H1 (cell line): ENCODE measurements at places on chromosomes 2 and 18. TPM values are rescaled to one million over a fixed set of nuclear protein-coding genes. Genes with fewer than 3 reads are reported as not detected.
A peak's percentile ranks its signal among the peaks of the same experiment; 100 is the strongest.

DLGAP1 gene
- total RNA-seq: 15.1 and 16.9 TPM in 2 replicates

DNA sequence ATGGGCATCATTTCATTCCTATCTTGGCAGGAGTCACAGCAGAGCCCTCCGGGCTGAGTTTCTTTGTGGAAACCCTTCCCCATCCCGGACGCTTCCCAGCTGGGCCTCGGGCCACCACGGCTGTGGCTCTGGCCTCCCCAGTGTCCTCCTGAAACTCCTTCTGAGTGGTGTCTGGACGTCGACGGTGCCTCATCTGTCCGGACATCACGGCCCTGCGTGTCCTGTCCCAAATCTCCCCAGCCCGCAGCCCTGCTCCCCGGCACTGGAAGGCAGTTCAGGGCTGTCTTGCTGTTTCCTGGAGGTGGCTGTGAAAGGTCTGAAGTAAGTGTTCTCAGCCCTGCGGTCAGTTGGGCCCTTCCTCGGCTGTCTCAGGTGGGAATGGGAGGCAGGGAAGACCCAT lies 99.8 kb upstream of the TMEM18 start:
- no peaks in the 10 kb centered on the region for H3K27me3 ChIP-seq
- H3K4me3 ChIP-seq: no peak overlapping the region
- peaks cover 22% of the 10 kb centered on the region for H3K4me1 ChIP-seq
- no peaks in the 10 kb centered on the region for H3K36me3 ChIP-seq
- H3K27ac ChIP-seq: no peak overlapping the region
- no peak for DNase-seq

LCT gene
- 0.06 and 0.11 TPM in 2 replicates for total RNA-seq

DNA sequence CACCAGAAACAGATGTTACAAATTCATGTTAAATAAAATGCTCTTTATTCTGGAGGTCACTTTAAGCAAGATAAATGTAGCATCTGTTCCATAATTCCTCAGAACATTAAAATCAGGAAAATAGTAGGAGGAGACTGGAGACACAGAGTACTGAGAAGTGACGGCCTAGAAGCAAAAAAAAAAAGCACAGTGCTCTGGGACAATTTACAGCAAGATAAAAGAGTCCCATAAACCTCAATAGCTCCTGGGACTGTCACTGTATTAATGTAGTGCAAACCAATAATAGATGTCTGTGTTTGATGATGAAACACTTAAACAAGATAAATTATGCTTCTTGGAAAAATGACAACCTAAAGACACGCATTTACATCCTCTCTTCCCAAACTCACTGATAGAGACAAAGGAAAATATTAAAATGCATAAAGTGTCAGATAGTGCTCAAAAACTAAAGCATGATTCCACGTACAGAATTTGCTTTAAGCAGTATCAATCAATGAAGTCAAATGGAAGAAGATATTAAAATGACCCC lies 338.8 kb upstream of the REG3G start:
- no peaks in the 10 kb centered on the region for H3K27me3 ChIP-seq
- no peaks in the 10 kb centered on the region for H3K4me1 ChIP-seq
- H3K27ac ChIP-seq: no peak overlapping the region
- no peaks in the 10 kb centered on the region for H3K36me3 ChIP-seq
- no peak overlapping the region for H3K4me3 ChIP-seq

PLCL1 gene
- total RNA-seq: not detected in 2 replicates

TGFA gene
- 2.8 and 3.7 TPM in 2 replicates for total RNA-seq

SERPINB12 gene
- not detected in 2 replicates for total RNA-seq

DNA sequence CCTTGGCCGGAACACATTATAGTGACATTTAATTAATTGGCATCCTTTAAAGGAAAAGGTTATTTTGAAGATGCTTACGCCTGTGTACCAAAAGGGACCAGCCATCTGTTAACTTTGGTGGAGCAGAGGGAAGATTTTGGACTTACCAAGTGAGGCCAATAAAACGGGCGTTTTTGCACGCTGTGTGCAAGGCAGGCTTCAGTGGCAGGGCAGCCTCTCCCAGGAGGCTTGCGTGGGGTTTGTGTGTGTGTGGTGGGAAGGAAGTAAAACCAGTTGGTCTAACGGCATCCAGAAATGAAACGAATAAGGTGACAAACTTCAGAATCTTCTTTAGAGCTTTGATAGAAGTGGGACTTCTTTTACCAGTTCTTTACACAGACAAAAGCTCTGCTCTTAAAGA lies 191.7 kb downstream of the PRKCE start:
- H3K4me3 ChIP-seq: no peak overlapping the region
- H3K4me1 ChIP-seq: no peaks in the 10 kb centered on the region
- no peaks in the 10 kb centered on the region for H3K36me3 ChIP-seq
- H3K27ac ChIP-seq: no peak overlapping the region
- H3K27me3 ChIP-seq: no peaks in the 10 kb centered on the region

- DNase-seq: no peak
- no peaks in the 10 kb centered on the region; the same call in 1 of the 2 replicates for H3K4me1 ChIP-seq
- no peak overlapping the region for H3K4me3 ChIP-seq
- no peak overlapping the region for H3K27ac ChIP-seq
- no peaks in the 10 kb centered on the region for H3K36me3 ChIP-seq
Measured at GRCh38 chr18:63148449-63149301, 170.9 kb downstream of the BCL2 start.

DNA sequence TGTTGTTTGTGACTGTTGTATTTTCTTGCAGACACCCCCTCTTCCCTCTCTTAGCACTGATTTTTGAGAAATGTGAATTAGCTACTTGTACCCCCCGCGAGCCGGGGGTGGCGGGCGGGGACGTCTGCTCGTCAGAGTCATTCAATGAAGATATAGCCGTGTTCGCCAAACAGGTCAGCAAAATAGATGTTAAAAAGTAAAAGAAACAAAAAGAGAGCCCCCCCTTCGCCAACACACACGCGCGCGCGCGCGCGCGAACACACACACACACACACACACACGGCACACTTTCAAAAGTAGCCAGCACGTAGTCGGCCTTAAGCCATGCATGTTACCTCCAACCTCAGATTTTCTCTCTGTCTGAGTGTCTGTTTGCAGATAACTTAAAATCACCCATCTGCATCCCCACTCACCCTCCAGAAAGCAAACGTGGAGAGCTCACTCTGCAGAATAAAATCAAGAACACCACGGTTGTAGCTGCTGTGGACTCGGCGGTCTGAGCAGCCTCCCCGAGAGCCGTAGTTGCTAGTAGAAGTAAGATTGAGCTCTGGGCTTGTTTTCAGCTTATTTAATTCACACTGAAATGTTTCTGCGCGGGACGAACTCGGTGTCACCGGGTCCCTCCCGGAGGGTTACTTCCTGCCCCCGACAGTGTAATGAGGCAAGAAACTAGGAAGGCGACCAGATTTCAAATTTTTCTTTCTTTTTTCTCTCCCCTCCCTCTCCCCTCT lies 5.1 kb downstream of the MEIS1 start:
- DNase-seq: peak; percentile 53
- H3K36me3 ChIP-seq: no peaks in the 10 kb centered on the region
- H3K4me3 ChIP-seq: peak overlapping the region; percentile 60
- H3K27ac ChIP-seq: no peak overlapping the region
- peaks cover 100% of the 10 kb centered on the region for H3K27me3 ChIP-seq

HAAO gene
- 2.5 and 3.2 TPM in 2 replicates for total RNA-seq

POTEJ gene
- total RNA-seq: not detected in 2 replicates

- no peaks in the 10 kb centered on the region for H3K4me1 ChIP-seq
- no peak for DNase-seq
- H3K27ac ChIP-seq: no peak overlapping the region
- H3K4me3 ChIP-seq: no peak overlapping the region
- no peaks in the 10 kb centered on the region for H3K36me3 ChIP-seq
Measured at GRCh38 chr2:86243272-86243671, 44.0 kb downstream of the MRPL35 start.

DNA sequence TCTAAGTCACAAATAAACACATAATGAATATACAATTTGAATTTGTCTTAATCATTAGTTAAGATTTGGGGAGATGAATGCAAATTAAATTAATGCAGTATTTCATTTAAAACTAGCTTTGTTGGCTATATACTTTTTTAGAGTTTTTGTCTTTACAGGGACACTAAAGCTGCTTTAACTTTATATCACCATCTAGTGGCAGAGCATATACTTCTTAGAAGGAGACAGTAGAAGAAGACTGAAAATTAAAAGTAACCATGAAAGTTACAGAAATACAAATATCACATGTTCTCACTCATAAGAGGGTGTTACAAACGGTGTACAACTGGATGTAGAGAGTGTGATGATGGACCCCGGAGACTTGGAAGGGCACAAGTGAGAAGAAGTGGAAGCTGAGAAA lies 268.3 kb upstream of the NETO1 start:
- H3K4me1 ChIP-seq: no peaks in the 10 kb centered on the region
- H3K27ac ChIP-seq: no peak overlapping the region
- H3K27me3 ChIP-seq: peaks cover 1% of the 10 kb centered on the region
- DNase-seq: no peak
- H3K4me3 ChIP-seq: no peak overlapping the region

GRCh38 chr2:15734674-15735483 lies 143.2 kb downstream of the DDX1 start:
- H3K27ac ChIP-seq: no peak overlapping the region
- no peak for DNase-seq
- no peaks in the 10 kb centered on the region for H3K27me3 ChIP-seq
- H3K4me1 ChIP-seq: no peaks in the 10 kb centered on the region
- H3K36me3 ChIP-seq: no peaks in the 10 kb centered on the region

GRCh38 chr2:66236067-66236685 lies 198.7 kb upstream of the MEIS1 start:
- H3K27me3 ChIP-seq: no peaks in the 10 kb centered on the region
- no peak for DNase-seq
- H3K36me3 ChIP-seq: no peaks in the 10 kb centered on the region
- H3K4me1 ChIP-seq: no peaks in the 10 kb centered on the region
- H3K4me3 ChIP-seq: no peak overlapping the region

- H3K4me1 ChIP-seq: no peaks in the 10 kb centered on the region
- no peak for DNase-seq
- no peak overlapping the region for H3K4me3 ChIP-seq
- no peaks in the 10 kb centered on the region for H3K36me3 ChIP-seq
Measured at GRCh38 chr2:120722568-120723421, 12.9 kb upstream of the GLI2 start.

DNA sequence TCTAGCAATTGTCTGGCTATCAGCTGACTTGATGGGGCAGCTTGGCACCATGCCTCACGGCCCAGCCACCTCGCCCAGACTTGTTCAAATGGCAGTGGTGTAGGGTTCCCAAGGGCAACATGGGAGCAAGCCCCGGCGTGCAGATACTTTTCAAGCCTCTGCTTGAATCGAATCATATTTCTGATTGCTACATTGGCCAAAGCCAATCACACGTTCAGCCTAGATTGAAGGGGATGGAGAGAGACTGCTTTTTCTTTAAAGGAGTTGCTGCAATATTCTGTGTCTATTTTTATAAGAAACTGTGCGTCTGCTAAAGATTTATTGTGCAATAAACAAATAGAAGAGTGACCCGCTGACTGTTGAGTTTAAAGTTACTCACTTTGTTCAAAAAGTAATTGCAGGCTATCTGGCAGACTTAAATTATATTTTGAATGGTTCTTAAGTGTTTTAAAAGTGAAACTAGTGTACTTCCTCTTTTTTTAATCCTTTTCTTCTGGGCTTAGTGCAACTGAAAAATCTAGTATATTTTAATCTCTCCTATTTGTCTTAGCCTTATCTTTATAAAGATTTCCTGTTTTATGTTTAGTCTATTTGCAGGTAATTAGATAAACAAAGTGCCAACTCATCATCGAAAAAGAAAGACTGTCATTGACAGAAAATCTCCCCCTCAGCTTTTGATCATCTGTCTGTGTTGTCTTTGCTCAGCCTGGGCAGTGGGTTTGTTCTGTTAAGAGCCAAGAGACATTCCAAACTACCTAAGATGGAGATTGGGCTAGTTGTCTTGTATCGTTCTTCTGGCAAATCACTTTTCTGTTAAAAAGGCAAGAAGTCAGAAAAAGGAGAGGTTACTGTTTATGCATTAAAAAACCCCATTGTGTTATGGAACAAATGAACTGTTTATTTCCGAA lies 156.1 kb downstream of the TPGS2 start:
- H3K4me3 ChIP-seq: no peak overlapping the region
- no peak overlapping the region for H3K27ac ChIP-seq
- no peaks in the 10 kb centered on the region for H3K36me3 ChIP-seq
- DNase-seq: no peak

DNA sequence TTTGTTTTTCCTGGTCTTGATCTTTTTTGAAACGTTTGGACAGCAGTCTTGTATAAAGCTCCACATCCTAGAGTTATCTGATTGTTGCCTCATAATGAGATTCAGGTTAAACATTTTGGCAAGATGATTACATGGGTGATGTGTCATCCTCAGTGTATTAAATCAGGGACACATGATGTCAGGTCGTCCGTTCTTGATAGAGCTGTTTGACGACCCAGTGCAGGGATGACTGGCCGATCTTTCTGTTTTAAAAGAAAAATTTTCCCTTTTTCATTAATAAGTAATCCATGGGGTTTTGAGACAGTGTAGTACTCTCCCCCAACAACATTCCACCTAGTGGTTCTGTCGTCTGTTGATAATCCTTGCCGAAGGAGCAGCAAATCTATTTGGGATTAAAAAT lies 44.5 kb upstream of the SERPINB2 start:
- no peak for DNase-seq
- no peak overlapping the region for H3K27ac ChIP-seq
- no peaks in the 10 kb centered on the region for H3K36me3 ChIP-seq
- H3K4me3 ChIP-seq: no peak overlapping the region
- H3K4me1 ChIP-seq: no peaks in the 10 kb centered on the region
- no peaks in the 10 kb centered on the region for H3K27me3 ChIP-seq

MERTK gene
- 6.1 and 7.0 TPM in 2 replicates for total RNA-seq

- H3K36me3 ChIP-seq: no peaks in the 10 kb centered on the region
- no peaks in the 10 kb centered on the region for H3K27me3 ChIP-seq
- no peak overlapping the region for H3K4me3 ChIP-seq
- no peak for DNase-seq
- no peaks in the 10 kb centered on the region for H3K4me1 ChIP-seq
Measured at GRCh38 chr2:52934323-52934898, 833.2 kb upstream of the CHAC2 start.

GRCh38 chr2:127128445-127128904 lies 21.5 kb upstream of the BIN1 start:
- H3K27me3 ChIP-seq: no peaks in the 10 kb centered on the region
- H3K4me3 ChIP-seq: no peak overlapping the region
- no peaks in the 10 kb centered on the region for H3K4me1 ChIP-seq
- DNase-seq: no peak

GAREM1 gene
- total RNA-seq: 9.2 and 9.6 TPM in 2 replicates
